ENCODE measurements at places on chromosomes 2 and 18.

DNA sequence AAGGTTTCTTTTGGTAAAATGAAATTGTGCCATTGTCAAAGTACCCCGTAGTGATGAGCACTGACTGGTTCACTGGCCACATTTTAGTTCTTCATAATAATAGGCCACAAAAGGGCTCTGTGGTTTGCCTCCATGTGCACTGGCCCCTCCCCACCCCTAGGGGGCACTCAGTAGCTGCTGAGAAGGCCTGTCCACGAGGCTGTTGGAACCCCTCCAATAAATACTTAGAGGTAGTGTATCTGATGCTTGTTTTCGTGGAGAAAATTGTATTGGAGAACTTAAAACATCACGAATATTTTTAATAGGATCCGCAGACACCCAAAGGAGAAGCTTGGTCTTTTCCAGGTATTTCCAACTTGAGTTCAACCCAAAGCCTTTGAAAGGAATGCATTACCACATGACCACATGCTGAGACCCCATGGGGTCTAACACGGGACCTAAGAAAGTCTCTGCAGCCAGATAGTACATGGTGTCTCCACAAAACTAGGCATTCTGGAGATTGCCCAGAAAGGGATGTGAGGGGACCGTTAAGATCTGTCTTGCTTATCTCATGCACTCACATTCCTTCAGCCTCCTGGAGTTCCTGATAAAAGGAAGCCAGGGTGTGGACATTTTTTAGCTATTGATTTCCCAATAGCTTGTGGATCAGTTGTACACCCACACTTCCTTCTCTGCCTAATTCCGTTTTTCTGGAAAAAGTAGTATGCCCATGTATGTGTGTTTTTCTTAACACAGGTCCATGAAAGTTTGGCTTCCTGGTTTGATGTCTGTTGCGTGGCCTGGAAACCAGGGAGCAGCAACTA, 28.5 kb upstream of the NOSTRIN start:
- DNase-seq = peak; percentile 70

- peak; percentile 30 for DNase-seq
Observed at GRCh38 chr2:37780387-37780676, 108.9 kb upstream of the CDC42EP3 start.

GRCh38 chr2:223959688-223960087, 2.4 kb downstream of the MRPL44 start:
- peak; percentile 44 for DNase-seq

GRCh38 chr2:231480781-231481180, 16.5 kb upstream of the NCL start:
- no peak for DNase-seq

GRCh38 chr18:35326695-35327387, 17.4 kb downstream of the ZNF24 start:
- no peak for DNase-seq

- DNase-seq = peak; percentile 70
Observed at GRCh38 chr18:35949903-35950627, 22.4 kb upstream of the RMP24 start.

GRCh38 chr2:174012347-174013314, 47.5 kb upstream of the SP3 start:
- DNase-seq = peak; percentile 80

Measured in AG20443 (cell line).